Stimulated activated CD4-positive, alpha-beta T cell treated with anti-CD3 and anti-CD28 coated beads, Interleukin-12 subunit alpha, Interleukin-12 subunit beta, amount 100 ng/mL, for 24 hours (primary cell): ENCODE measurements at places on chromosomes 11 and 22.

- DNase-seq: no peak
Measured at GRCh38 chr22:50153756-50154140, 16.8 kb upstream of the PANX2 start.

GRCh38 chr11:101726988-101727387, 143.2 kb upstream of the TRPC6 start:
- DNase-seq: no peak

GRCh38 chr11:36104660-36104992, 160.8 kb downstream of the LDLRAD3 start:
- DNase-seq: no peak

- no peak for DNase-seq
Measured at GRCh38 chr11:14566331-14567063, 46.3 kb upstream of the PSMA1 start.

GRCh38 chr22:28096161-28096560, 177.1 kb upstream of the PITPNB start:
- DNase-seq: no peak

- no peak for DNase-seq
Measured at GRCh38 chr11:9753021-9753420, 89.1 kb downstream of the SWAP70 start.

- no peak for DNase-seq
Measured at GRCh38 chr22:47408409-47408808, 646.0 kb downstream of the TBC1D22A start.

DNA sequence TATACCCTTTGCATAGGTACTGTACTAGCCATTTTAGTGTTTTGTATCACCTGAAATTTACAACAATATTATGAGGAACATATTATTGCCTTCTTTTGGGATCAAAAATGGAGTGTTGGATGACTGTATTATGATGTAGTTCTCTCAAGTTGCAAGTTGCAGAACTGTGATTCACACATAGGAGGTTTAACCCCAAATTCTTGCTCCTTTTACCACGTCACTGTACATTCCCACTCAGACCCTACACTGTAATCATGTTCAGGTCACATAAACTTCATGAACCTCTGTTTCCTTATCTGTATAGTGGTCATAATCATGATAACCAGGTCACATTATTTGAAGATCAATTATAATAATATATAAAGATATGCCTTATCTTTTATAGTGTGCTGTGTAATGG, 925.1 kb upstream of the TENM4 start:
- DNase-seq: no peak

GRCh38 chr11:61830237-61831105, 2.4 kb downstream of the FADS2 start:
- DNase-seq: no peak

- no peak for DNase-seq
Measured at GRCh38 chr11:8098879-8099278, 17.9 kb downstream of the TUB start.

DNA sequence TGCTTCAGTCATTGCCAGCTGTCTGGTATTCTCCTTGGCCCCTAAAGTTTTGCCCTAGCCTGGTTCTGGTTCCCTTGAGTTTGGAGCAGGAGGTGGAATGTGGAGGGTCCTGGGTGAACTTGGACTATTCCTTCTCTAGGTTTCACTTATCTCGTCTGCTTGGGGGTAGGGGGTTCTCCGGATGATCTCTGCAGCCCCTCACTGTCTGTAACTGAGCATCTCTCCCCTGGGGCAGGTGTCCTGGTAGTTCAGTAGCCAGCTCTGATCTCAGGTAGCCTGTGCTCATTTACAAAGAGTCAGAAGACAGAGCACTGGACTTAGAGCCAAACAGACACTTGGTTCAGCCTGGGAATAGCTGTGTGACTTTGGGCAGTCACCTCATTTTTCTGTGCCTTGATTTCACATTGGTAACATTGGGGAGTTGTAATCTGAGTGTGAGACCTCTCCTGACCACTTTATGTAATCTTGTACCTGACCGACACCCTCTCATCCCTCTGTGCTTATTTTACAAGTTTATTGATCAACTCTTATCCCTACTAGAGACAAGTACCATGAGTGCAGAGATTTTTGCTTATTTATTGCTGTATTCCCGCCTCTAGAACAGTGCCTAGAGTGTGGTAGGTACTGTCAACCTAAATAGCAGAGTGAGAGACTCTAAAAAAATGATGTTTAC, 804 bp downstream of the CCDC134 start:
- no peak for DNase-seq

- DNase-seq: no peak
Measured at GRCh38 chr11:78109081-78110015, 29.7 kb upstream of the NDUFC2 start.
